ENCODE measurements at places on chromosomes 2 and 18. TPM values are rescaled to one million over a fixed set of nuclear protein-coding genes. Genes with fewer than 3 reads are reported as not detected.

The CCDC150 gene
- total RNA-seq, result 32.5 TPM

DNA sequence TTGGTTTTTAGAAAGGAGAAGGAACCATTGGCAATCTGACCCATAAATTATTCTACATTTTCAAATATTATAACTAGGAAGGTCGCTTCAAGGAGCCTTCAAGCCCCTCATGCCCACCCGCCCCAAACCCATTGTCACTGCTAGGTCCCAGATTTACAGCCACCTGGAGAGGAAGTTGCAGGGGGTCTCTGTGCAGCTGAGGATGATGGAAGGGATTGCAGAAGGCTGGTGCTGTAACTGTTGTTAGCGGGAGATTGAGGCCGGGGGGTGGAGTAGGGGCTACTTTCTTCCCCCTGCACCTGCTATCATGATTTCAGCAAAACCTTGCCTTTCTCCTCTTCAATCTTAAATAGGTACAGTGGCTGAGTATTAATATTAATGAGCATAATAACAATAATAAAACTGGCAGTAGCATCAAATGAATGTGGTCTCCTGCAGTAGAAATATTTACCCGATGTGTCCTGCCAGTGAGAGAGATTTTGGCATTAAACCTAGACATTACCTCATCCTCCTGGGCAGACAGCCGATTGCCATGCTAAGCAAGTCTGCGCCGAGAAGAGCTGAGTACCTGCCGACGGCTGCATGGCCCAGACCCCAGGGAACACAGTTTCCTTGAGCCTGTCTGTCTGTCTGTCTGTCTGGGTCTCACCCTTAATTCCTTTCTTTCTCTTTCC, 225.4 kb downstream of the FAM210A start:
- DNase-seq, result no peak

The BOLL gene
- total RNA-seq, result not detected

GRCh38 chr2:128354726-128355470, 36.2 kb upstream of the HS6ST1 start:
- no peak for DNase-seq

- DNase-seq, result no peak
Measured at GRCh38 chr18:2826581-2826980, 20.2 kb upstream of the EMILIN2 start.

- DNase-seq, result no peak
Measured at GRCh38 chr2:31674446-31674845, 93.7 kb upstream of the SRD5A2 start.

Data from type B pancreatic cell (in vitro differentiated cells).